SK-N-MC (cell line): ENCODE measurements at places on chromosomes 13 and 19.

DNA sequence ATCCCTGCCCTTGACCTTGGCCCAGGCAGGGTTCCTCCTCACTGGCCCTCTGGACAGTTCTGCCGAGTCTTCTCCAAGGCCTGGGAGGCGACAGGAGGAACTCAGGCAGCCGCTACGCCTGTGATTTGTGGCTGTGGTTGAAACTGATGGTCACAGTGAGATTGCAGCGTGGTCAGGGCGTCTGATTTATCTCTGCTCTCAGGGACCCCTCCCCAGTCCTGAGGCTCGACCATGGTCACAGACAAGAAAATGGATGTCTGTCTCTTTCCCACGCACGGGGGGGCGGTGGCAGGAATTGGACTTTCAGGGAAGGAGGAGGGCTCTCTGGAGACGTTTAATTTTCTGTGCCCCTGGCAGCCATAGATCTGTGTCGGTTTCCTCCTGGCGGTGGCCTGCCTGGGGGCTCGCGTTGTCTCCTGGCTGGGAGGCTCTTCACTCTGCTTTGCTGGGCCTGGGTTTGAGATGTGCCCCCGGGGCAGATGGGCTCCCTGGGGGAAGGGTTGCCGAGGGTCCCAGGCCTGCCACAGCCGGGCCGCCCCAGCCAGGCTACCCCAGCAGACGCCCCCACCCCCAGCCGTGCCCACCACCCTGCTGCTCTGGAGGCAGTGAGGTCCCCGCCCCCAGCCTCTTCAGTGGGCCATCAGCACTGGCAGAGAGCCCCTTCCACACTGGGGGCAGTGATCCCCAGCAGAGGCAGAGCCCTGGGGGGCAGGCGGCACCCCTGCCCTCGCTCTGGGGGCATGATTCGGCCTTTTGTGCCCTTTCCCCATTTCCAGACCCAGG, 167.4 kb downstream of the KDM4B start:
- DNase-seq = no peak

DNA sequence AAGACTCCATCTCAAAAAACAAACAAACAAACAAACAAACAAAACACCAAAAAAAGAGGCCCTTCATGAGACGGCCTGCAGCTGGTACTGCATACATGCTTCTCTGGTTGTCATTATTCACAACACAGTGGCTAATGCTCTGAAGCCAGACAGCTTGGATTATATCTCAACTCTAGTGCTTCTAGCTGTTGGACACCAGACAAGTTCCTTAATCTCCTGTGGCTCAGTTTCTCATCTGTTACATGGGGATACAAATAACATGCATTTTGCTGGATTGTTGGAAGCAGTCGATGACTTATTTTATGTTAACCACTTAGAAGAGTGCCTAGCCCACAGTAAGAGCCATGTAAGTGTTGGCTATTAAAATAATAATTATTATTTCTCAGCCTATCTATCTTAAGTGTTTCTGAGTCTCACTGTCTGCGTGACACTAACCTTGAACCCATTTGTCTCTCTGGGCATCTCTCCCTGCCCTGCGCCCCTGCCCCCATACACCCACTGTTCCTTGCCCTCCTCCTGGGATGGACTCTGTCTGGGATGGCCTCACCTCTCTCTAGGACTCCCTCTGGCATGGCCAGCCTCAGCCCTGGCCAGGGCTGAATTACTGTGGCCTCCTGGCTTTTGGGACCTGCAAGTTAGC, 3.1 kb upstream of the JUNB start:
- no peak for DNase-seq

GRCh38 chr19:51765086-51765485, 4.1 kb downstream of the FPR2 start:
- no peak for DNase-seq

GRCh38 chr19:1956868-1957492, 16.0 kb downstream of the CSNK1G2 start:
- no peak for DNase-seq
